ENCODE measurements at places on chromosomes 16 and 17.

- DNase-seq, result no peak
Measured at GRCh38 chr16:13186813-13187212, 285.4 kb downstream of the SHISA9 start.

DNA sequence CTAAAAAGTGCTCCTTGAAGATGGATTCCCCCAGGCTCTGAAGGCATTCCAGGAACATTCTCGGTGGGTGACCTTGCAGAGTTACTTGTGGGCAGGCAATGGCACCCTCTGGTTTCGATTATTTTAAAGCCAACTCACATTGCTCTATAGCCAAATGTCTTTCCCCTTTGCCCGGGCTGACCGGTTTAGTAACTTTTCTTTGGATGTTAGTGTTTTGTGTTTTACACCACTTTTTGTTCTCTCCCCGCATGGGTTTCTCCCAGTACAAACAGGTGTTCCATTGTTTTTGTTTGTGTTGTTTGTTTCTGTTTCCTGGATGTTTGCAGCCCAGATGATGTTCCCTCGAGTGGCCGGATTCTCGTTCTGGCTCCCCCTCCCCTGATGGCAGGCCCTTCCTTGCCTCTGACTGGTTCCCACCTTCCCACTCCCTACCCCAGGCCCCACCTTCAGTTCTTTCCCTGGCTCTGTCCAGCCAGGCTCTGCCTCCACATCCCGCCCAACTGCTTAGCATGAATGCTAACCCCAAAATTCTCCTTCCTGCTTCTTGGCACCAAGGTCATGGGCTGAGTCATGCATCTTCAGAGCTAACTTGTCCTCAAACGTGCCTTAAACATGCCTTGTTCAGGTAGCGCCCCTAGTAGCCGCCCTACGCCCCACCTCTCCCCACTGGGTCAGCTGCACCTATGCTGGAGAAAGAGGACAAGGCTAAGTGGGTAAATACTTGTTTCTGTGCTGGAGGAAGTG, 40.6 kb downstream of the ELAC2 start:
- DNase-seq, result no peak

DNA sequence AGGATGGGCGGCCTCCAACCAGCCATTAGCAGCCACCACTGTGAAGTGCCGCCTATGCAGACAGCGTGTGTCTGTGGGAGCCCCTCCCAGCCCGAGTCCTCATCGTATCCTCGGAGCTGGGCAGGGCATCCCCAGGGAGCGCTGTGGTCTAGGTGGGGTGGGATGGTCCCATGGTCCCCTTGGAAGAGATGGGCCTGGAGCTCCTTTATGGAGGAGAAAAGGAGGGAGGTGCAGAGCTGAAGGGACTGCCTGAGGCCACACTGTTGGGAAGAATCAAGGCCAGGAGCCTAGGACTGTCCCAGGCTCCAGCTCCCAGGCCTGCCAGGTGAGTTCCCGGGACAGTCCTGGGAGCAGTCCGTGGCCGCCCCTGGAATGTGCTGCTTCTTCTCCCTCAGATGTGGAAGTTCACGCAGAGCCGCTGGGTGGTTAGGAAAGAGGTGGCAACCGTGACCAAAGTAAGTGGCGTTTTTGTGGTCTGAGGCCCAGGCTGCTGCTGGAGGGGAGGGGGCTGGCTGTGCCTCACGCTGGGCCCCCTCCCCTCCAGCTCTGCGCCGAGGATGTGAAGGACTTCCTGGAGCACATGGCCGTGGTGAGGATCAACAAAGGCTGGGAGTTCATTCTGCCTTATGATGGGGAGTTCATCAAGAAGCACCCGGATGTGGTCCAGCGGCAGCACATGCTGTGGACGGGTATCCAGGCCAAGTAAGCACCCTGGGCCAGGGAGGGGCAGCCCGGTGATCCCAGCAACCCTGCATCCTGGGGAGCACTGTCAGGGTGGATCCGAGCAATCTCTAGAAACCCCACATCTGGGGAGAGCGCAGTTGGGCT, 27.0 kb downstream of the POLR3E start:
- no peak for DNase-seq

GRCh38 chr16:739560-740458, 988 bp downstream of the CIAO3 start:
- no peak for DNase-seq

- no peak for DNase-seq
Measured at GRCh38 chr17:81524039-81524864, 3.9 kb upstream of the FSCN2 start.

GRCh38 chr16:3216263-3216640, 18.7 kb downstream of the ZNF200 start:
- no peak for DNase-seq

GRCh38 chr17:66549731-66550207, 247.4 kb downstream of the PRKCA start:
- no peak for DNase-seq

GRCh38 chr16:16175296-16175695, 48.0 kb downstream of the ABCC6 start:
- DNase-seq, result no peak

DNA sequence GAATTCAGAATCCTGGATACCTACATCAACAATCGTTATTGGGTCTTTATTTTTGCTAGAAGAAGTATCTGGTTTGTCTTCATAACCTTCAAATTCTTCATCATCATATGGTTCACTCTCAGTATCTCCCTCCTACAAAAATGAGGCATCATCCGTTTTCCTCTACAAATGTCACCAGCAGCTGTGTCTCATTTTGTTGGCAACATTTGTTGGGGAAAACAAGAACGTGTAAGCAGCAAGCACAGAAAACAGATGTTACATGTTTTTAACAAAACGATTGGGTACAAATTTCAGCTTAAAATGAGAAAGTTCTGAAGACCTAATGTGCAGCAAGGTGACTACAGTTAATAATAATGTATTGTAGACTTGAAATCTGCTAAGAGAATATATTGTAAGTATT, 8.7 kb downstream of the CCDC47 start:
- no peak for DNase-seq

DNA sequence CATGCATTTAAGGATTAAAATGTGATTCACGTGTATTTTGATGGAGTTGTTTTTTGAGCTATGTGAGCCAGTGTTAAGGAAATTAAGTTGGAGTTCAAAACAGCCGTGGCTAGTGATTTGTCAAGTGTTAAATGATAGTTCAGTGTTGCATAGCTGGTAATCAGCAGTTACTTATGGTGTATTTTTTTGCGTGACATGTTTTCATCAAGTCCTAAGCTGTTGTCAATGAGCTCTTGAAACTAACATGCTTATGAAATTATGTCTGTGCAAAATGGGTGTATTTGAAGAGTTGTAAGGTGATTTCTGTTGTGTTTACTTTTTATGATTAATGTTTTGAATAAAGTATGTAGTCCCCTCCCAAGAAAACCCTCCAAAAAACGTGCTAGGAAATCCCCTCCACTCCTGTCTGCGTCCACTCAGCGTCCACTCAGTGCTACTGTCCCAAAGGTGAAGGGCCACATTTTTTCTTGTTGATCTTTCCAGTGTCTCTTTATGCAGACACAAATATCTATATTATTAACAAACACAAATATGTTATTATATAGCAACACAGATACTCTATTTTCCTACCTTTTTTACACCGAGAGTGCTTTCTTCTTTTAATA, 30.0 kb downstream of the USP10 start:
- no peak for DNase-seq

- peak; percentile 58 for DNase-seq
Measured at GRCh38 chr17:45948881-45949624, 50.0 kb upstream of the STH start.

DNA sequence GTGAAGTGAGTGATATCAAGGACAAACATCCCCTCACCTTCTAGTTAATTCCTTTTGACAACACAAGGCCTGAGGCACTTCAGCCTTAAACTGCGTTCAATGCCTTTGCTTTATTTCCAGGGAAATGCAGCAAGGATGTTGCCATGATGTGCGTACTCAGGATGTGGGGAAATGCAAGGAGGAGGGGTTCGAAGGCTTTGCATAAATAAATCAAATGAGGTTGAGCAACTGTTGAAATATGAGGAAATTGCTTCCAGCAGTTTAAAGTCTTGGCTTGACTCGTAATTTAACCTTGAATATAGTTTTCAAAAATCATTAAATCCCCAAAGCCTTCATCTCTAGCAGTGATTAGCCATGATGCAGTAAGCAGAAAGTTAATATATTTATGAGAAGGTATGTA, 81.8 kb upstream of the CCL2 start:
- no peak for DNase-seq

DNA sequence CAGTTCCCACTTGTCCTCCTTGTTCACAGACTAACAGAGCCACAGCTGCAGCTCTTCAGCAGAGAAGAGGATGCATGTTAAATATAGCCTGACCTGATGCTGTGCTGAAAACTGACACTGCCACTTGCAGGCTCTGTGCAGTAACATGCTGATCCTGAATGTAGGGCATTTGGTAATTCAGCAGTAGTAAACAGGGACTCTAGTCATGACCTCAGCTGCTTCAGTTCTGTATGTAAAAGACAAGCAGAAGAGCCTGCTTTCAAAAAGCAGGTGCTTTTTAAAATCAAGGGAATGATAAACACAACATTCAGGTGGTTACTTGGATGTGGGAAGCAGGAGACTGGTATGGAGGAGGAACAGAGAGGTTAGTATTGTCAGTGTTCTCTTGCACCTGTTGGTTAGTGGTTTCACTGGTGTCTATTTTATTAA, 33.8 kb downstream of the ESRP2 start:
- DNase-seq, result no peak

DNA sequence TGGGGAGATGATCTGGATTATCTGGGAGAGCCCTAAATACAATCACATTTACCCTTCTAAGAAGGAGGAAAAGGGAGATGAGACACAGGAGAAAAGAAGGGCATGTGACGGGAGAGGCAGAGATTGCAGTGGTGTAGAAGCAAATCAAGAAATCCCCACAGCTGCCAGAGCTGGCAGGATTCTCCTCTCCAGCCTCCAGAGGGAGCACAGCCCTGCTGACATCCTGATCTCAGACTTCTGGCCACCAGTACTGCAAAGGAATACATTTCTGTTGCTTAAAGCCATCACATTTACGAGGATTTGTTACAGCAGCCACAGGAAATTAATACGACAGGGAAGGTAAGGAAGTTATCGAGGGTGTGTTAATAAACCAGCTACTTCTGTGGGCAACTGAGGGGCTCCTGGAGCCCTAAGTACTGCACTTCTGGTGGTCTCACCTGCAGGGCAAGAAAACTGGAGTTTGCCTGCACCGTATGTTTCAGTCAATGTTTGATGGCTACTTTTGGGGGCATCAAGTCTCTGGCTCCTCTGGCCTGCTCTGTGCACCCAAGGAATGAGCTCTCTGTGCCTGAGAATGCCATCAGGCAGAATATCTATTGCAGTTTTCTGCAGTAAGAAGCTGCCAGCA, 22.9 kb upstream of the CDH13 start:
- no peak for DNase-seq

DNA sequence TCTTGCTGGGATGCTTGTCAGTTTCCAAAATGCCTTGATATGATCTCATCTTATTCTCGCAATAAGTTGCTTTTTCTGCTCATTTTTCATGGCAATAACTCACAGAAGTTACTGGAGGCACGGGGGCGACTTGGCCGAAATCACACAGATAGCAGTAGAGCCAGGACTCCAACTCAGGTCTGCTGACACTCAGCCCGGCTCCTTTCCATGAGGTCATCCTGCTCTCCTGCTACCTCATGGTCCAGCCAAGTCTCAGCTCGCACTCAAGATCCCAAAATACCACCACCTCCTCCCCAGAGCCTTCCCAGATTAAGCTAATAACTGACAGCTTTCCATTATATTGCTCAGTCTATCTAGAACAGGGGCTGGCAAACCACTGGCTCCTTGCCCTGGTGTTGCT, 269.5 kb downstream of the MAP2K4 start:
- DNase-seq, result no peak

GRCh38 chr16:87960296-87960695, 9.1 kb downstream of the BANP start:
- DNase-seq, result no peak

- no peak for DNase-seq
Measured at GRCh38 chr17:30377574-30378240, 1.0 kb upstream of the CPD start.

DNA sequence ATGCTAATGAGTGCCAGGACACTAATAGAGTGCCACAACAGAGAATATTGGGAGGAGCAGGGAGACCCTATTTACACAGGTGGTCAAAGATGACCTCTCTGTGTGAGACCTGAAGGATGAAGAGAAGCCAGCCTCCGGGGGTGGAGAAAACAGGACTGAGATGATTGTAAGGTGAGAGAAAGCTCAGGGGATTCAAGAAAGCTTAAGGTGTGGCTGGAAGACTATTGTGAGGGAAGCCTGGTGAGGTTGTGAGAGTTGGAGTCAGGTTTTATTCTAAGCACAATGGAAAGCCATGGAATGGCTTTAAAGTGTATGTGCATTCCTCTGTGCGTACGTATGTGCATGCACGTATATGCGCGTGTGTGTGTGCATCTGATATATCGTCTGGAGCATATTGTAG, 10.4 kb upstream of the MARCHF10 start:
- DNase-seq, result no peak

- DNase-seq, result no peak
Measured at GRCh38 chr17:19569785-19570543, 36.3 kb downstream of the SLC47A1 start.

GRCh38 chr17:81342269-81343070, 47.4 kb upstream of the SLC38A10 start:
- DNase-seq, result no peak

DNA sequence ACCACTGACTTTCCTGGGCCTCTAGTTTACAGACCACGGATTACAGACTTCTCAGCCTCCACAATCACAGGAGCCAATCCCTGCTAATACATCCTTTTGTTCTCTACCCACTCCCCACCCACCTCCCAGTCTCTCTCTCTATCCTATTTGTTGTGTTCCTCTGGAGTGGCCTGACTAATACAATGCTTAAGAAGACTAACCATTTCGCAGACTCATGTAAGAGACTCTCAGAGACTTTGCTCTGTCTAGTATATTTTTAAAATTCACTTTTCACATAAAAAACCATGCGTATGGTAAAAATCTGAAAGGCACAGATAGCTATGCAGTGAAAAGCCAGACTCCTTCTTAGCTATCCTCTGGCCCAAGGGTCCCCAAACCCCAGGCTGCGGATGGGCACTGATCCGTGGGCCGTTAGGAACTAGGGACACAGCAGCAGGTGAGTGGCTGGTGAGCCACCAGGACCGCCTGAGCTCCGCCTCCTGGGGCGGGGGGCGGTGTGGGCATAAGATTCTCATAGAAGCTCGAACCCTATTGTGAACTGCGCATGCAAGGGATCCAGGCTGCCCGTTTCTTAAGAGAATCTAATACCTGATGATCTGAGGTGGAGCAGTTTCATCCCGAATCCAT, 7.6 kb downstream of the PIK3R6 start:
- no peak for DNase-seq

Measured in hematopoietic multipotent progenitor cell treated with erythropoietin and hydrocortisone succinate and interleukin-3 and kit ligand, for 8 days (in vitro differentiated cells).